Effector memory CD4-positive, alpha-beta T cell (primary cell): ENCODE measurements at places on chromosomes 16 and 17.

DNA sequence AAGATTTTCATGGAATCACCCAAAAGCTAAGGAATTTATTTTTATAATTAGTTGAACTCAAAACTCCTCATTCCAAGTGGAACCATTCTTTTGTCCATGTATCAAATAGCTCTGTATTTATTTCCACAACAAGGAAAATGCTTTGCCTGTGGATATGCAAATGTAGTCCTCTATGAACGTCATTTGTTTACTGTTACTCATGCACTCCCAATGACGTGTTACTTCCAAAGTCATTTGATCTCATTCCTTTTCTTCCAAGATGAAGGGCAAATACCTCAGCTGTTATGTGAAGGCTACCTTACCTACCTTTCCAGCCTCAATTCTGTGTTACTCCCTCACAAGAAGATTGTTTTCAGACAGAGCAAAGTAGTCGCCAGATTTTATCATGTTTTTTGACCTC is 83.7 kb downstream of the ITFG1 start:
- DNase-seq = no peak
- no peak overlapping the region for H3K27ac ChIP-seq
- H3K4me1 ChIP-seq = no peaks in the 10 kb centered on the region
- peaks cover 12% of the 10 kb centered on the region for H3K36me3 ChIP-seq

DNA sequence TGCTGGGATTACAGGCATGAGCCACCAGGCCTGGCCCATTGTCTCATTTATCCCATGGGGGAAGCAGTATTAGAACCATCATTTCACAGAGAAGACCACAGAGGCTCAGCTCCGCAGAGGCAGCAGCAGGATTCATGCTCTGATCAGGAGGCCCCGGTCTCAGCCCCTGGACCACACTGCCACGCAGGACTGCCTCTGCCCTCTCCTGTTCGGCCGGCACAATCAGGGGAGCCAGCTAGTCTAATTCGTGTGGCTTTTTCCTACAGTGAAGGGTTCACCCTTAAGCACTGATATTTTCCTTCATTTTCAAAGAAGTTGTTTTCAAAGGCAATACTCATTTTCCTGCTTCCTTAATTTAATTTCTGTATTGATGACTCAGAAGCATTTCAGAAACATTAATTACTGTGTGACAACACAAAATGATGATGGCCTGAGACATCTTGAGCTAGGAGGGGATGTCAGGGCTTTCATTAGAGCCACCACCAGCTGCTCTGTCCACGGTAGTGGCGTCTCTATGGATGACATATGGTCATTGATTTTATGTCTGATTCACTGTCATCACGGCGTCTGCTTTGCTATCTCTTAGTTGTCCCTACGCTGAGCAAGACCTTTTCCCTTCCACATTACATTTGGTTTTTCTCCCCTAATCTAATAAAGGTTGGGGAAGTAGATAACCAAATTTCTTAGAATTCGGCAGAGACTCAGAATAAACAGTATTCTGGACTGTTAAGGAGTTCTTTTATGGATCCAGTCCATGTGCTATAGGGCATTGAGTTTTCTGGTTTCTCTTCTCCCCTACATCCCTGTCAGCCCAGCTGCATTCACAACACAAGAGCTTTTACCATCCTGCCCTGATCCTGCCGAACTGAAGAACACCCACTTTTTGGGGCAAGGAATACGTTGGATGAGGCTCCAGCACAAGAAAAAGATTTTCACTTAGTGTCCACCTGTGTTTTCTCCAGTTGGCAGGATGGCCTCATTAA is 314.0 kb downstream of the SLC39A11 start:
- no peaks in the 10 kb centered on the region for H3K36me3 ChIP-seq
- H3K4me1 ChIP-seq = no peaks in the 10 kb centered on the region
- no peak for DNase-seq

DNA sequence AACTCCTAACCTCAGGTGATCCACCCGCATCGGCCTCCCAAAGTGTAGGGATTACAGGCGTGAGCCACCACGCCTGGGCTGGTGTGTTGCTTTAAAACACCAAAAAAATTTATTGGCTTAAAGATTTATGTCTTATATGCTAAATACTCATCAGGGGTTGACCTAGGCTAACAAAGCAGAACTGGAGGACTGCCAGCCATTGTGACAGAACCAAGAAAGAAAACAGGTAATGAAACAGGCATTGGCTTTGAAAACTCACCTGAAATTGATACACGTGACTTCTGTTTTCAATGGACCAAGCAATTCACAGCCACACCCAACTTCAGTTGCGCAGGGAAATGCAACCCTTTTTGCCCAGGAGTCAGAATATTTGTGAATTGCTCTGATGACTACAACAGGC is 4.9 kb upstream of the PHAF1 start:
- H3K27me3 ChIP-seq = no peaks in the 10 kb centered on the region
- DNase-seq = no peak
- H3K4me3 ChIP-seq = no peak overlapping the region
- H3K36me3 ChIP-seq = no peaks in the 10 kb centered on the region
- H3K4me1 ChIP-seq = peaks cover 5% of the 10 kb centered on the region

DNA sequence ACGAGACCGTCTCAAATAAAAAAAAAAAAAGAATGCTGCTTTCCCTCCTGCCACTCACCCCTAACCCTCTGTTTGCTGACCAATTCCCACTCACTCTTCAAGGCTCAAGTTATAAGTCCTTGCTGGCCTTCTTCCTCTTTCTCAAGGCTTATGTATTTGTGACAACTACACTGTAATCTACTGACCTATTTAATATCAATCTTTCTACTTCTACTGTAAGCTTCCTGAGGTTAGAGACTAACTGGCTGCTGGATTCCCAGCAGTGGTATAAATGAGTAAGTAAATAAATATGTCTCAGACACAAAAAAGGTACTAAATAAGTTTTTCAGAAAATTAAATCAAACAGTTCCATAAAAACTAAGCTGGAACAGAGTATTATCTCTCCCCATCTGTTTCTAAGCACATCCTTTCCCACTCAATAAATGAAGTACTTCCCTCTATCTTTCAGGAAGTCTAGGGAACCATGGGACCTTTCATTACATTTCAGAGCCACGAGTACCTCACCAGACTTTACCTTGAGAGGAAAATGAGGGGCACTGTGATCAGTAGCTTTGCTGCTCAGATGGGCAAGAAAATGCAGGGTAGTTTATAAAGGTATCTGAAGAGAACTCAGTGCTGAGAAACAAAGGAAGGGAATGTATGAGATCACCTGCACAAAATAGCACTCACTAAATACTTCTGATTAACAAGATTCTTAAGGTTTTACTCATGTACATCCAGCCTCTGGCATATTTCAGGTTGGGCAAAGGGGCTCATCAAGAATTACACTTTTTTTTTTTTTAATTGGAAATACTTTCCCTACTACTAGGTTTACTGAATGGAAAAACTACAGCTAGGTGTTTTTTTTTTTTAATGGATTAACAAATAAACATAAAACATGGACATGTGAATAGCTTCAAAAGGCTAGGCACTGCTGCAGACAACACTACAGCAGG is 10.8 kb downstream of the SSH2 start:
- H3K27ac ChIP-seq = no peak overlapping the region
- no peak overlapping the region for H3K4me3 ChIP-seq
- peaks cover 6% of the 10 kb centered on the region for H3K4me1 ChIP-seq

DNA sequence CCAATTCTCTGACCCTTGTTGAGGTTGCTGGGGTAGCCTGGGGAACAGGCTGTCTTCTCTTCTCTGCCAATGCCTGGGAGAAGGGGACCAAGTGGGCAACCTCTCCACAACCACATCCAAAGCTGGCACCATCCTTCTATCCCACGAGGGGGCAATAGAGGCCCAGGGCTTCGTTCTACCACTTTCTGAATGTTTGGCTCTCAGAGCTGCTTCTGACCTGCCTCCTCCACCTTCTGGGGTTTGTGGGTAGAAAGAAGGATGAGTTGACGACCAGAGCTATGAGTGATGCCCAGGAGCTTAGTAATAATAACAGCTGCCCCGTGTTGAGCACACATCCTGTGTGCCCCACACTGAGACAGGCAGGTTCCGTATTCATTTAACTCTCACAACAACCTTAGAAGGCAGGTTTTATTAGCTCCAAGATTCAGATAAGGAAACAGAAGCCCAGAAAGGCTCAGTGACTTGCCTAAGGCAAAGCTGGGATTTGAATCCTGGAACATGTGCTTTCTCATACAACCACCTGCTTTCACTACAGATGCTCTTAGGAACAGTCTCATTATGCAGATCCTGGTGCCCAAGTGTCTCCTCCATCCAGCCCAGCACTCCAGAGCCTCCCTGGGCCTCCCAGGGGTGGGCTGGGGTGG is 11.1 kb downstream of the TSPOAP1 start:
- peak overlapping the region; percentile 49 for H3K27ac ChIP-seq
- H3K4me1 ChIP-seq = peaks cover 10% of the 10 kb centered on the region
- peaks cover 6% of the 10 kb centered on the region for H3K36me3 ChIP-seq
- peak; percentile 61 for DNase-seq

DNA sequence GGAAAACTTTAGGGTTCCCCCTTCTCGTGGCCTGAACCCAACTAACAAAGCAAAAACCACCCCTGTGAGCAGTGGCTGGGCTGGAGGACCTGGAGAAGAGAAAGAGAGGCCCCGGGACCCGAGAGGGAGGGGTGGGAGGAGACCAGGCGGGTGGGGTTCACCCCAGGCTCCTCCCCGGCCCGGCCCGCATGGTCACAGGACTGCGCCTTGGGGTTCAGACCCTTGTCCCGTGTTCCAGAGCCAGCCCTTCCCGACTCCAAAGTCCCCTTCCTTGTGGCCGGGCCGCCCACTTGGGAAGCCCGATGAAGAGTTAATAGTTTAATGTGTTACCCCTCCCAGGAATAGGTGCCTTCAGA is 852 bp downstream of the MARVELD3 start:
- peaks cover 22% of the 10 kb centered on the region for H3K27me3 ChIP-seq
- H3K27ac ChIP-seq = no peak overlapping the region
- H3K4me3 ChIP-seq = peak overlapping the region; percentile 68
- no peak for DNase-seq

DNA sequence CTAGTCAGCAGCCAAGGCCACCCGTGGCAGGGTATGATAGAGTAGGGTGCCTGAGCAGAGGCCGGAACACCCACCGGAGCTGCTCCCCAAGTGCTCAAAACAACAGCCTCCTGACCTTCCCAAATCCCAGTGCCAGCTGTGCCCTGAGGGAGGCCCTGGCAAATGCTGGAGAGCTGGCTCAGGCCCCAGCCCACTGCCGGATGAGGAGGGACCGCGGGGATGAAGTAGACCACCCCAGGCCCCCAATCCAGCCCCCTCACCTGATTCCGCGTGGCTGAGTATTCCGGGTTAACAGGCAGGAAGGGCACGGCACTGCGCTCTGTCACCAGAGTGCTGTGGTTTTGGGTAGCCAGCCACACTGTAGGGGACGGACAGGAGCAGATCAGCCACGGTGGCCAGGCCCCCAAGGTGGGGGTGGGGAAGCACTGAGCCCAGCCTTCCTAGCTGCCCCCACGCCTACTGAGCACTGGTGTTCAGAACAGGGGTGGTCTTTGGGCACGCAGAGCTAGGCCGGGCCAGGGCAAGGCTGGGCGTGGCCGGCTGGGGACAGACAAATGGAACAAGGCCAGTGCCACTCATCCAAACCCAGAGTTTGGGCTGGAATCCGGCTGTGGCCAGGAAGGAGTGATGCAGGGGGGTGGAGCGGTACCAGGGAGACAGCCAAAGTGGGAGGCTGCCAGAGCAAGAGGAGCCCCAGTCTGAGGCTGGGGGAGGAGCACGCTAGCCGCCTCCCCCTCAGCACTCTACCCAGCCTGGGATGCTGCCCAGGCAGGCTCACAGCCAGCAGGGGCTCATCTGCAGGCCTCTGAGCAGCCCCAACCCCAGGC is 9.1 kb downstream of the TP53I13 start:
- H3K27ac ChIP-seq = no peak overlapping the region
- peaks cover 8% of the 10 kb centered on the region for H3K4me1 ChIP-seq
- peaks cover 56% of the 10 kb centered on the region for H3K36me3 ChIP-seq
- no peak for DNase-seq

DNA sequence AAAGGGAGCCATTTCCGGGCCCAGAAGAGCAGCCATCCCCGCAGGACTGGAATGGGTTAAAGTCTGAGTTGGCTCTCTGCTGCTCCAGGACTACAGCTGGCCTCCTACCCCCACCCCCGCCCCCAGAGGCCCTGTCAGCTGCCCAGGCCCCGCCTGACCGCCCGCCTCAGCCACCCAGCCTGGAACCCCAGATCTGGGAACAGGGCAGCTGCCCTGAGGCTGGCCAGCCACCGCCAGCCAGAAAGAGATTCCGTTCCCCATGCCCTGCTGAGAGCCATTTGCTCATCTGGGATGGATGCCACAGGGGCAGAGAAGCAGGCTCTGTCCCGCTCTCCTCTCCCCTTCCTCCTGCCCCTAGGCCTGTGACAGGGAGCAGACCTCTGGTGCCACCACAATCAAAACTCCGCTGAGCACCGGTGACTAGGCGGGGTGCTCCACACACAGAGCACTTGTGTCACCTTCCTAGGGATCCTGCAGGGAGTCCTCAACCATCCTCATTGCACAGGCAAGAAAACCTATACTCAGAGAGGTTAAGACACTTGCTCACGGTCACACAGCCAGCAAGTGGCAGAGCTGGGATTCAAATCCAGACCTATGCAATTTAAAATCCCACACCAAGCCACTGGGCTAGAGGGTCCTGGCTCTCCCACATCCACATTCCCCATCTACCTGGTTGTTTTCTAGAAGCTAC is 44.1 kb downstream of the ZNF423 start:
- no peak overlapping the region for H3K4me3 ChIP-seq
- H3K27me3 ChIP-seq = no peaks in the 10 kb centered on the region
- H3K36me3 ChIP-seq = no peaks in the 10 kb centered on the region
- no peaks in the 10 kb centered on the region for H3K4me1 ChIP-seq

DNA sequence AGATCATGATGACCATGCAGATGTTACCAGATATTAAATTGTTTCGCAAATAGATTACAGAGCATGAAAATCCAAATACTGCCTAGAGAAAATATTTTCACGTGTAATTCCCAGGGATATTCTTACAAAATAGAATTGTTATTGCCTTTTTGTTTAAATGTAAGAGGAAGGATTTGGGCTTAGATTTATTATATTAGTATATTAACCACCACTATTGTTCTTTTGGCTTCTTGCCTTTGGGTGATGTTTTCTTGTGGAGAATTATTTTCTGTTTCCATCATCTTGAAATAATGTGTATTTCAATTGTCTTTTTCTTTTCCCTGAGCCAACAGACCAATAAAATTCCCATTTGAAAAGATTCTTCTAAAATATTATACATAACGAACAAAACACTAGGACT is 109.7 kb upstream of the NUDT7 start:
- no peak overlapping the region for H3K27ac ChIP-seq
- no peaks in the 10 kb centered on the region for H3K4me1 ChIP-seq
- H3K4me3 ChIP-seq = no peak overlapping the region
- no peaks in the 10 kb centered on the region for H3K27me3 ChIP-seq

GRCh38 chr16:84471316-84471715 is 33.1 kb downstream of the MEAK7 start:
- no peaks in the 10 kb centered on the region for H3K27me3 ChIP-seq
- no peak for DNase-seq
- H3K36me3 ChIP-seq = peaks cover 5% of the 10 kb centered on the region
- H3K27ac ChIP-seq = no peak overlapping the region

GRCh38 chr17:274902-275301 is 77.7 kb downstream of the RPH3AL start:
- H3K27me3 ChIP-seq = no peaks in the 10 kb centered on the region
- H3K4me1 ChIP-seq = no peaks in the 10 kb centered on the region
- H3K4me3 ChIP-seq = no peak overlapping the region
- no peak for DNase-seq
- H3K27ac ChIP-seq = no peak overlapping the region

GRCh38 chr16:78461087-78461486 is 361.6 kb downstream of the WWOX start:
- H3K4me3 ChIP-seq = no peak overlapping the region
- no peaks in the 10 kb centered on the region for H3K4me1 ChIP-seq
- no peaks in the 10 kb centered on the region for H3K36me3 ChIP-seq
- DNase-seq = no peak
